ENCODE measurements at places on chromosomes 5 and 9.

- DNase-seq: no peak
Measured at GRCh38 chr9:88503845-88504764, 30.9 kb upstream of the NXNL2 start.

- DNase-seq: no peak
Measured at GRCh38 chr5:170619869-170620268, 116.0 kb downstream of the KCNIP1 start.

GRCh38 chr9:98838155-98838867 is 30.8 kb downstream of the GALNT12 start:
- no peak for DNase-seq

DNA sequence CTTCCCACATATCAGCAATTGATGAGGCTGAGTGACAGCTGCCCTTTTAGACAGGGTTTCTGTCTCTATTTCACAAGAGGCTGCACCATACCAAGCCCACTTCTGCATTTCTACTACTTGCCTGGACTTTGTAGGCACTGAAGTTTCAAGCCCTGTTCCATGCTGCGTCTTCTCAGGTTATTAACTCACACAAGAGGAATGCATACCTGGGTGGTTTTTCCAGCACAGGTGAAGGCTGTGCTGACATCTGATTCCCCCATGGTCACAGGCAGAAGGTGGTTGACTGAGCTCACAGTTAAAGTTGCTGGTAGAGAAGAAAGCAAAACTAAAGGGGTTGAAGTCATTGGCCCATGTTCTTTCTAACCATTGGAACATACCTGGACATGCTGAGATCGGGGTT is 86.6 kb downstream of the MAMDC2 start:
- no peak for DNase-seq

DNA sequence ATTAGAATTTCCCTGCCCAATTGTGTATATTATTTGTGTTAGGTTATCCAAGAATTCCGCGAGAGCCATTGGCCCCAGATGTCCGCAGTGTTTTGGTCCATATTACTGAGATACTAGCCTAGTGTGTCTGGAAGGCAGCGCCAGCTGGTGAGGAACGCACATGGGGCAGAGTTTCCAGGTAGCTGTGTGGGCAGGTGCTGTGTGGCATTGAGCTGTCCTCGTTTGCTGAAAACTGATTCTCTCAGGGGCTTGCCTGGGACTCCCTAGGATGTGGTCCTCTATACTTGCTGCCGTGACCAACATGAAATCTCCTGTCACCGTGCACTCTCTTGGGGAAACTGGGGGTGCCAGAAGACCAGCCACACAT is 288.7 kb downstream of the FANCC start:
- no peak for DNase-seq

- no peak for DNase-seq
Measured at GRCh38 chr5:37206736-37207135, 42.4 kb downstream of the CPLANE1 start.

- no peak for DNase-seq
Measured at GRCh38 chr5:52707616-52708015, 80.1 kb upstream of the ITGA1 start.

DNA sequence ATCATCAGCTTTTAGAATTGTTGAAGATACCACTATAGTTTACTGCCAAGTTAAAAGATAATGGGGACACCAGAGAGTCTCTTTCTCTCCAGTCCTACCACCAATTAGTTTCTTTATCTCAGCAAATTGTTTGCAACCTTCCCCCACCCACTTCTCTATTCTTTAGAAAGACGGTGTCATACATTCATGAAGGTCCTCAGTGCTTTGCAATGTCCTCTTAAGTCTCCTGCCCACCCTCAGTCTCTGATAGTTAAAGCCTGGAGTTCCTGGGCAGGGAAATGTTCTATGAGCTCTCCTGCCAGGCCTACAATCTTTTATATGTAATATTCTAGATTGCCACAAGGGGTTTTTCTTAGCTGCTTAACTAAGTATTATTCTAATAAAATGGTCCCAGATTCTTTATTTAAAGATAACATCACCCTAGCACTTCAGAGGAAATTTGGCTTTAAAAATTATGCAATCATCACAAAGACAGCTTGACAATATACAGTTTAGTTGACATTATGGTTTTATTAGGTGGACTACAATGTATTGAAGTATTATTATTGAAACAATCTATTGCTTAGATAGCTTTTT is 509.2 kb downstream of the CSNK1G3 start:
- no peak for DNase-seq

DNA sequence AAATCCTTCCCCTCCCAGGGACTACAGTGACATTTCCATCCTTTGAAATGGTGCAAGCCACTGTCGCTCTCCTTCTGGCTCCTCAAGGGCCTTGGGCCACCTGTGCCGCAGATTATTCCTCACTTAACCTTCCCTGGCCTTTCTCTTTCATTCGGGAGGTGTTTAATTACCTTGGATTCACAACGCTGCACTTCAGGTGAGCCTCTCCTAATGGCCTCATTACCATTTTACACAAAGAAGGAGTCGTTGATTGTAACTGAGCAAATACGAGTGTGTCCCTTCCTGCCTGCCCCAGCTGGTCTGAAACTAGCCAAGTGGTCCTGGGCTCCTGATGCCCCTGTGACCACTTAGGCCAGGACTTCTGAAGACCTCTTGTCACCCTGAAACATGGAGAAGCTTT is 205.0 kb downstream of the CRB2 start:
- DNase-seq: no peak

GRCh38 chr9:105188746-105189145 is 55.7 kb upstream of the SLC44A1 start:
- no peak for DNase-seq

- no peak for DNase-seq
Measured at GRCh38 chr5:172602783-172603231, 38.3 kb upstream of the NEURL1B start.

GRCh38 chr5:104643320-104643719 is 1080.7 kb upstream of the NUDT12 start:
- no peak for DNase-seq

DNA sequence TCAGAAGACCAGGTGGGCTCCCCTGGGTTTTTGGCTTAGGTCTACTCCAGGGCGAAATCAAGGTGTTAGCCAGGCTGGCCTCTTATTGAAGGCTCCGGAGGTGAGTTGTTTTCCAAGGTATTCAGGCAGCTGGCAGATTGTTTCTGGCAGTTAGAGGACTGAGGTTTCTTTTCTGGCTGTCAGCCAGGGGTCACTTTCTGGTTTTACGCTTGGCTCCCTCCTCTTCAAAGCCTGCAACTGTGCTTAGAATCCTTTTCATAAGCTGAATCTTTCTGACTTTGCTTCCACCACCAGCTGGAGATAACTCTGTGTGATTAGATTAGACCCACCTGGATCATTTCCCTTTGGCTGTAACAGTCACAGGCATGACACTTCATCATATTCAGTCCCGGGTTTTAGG is 24.6 kb downstream of the RFK start:
- no peak for DNase-seq

- no peak for DNase-seq
Measured at GRCh38 chr9:132461971-132462370, 52.0 kb downstream of the CFAP77 start.

DNA sequence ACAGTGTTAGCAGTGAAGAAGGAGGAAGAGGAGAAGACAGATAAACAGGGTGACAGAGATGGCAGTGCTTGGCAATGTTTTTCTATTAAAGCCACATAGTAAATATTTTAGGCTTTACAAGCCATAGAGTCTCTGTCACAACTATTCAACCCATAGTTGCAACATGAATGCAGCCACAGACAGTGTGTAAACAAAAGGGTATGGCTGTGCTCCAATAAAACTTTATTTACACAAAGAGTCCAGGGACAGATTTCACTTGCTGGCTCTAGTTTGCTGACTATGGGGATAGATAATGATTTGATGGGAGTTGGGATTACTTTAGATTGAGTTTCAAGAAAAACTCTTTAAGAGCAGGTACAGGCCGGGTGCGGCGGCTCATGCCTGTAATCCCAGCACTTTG is 224.8 kb upstream of the SEMA6A start:
- DNase-seq: no peak

DNA sequence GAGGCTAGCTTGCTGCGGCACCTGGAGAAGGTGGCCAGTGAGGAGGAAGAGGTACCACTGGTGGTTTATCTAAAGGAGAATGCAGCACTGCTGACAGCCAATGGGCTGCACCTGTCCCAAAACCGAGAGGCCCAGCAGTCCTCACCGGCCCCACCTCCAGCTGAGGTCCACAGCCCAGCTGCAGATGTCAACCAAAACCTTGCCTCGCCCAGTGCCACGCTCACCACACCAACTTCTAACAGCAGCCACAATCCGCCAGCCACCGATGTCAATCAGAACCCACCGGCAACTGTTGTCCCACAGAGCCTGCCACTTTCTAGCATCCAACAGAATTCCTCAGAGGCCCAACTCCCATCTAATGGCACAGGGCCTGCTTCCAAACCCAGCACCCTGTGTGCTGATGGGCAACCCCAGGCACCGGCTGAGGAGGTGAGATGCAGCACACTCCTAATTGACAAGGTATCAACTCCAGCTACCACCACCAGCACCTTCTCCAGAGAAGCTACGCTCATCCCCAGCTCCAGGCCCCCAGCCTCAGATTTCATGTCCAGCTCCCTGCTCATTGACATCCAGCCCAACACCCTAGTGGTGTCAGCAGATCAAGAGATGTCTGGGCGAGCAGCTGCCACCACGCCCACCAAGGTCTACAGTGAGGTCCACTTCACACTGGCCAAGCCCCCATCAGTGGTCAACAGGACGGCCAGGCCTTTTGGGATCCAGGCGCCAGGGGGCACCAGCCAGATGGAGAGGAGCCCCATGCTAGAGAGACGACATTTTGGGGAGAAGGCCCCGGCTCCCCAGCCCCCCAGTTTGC is 8.0 kb downstream of the SYNPO start:
- no peak for DNase-seq

DNA sequence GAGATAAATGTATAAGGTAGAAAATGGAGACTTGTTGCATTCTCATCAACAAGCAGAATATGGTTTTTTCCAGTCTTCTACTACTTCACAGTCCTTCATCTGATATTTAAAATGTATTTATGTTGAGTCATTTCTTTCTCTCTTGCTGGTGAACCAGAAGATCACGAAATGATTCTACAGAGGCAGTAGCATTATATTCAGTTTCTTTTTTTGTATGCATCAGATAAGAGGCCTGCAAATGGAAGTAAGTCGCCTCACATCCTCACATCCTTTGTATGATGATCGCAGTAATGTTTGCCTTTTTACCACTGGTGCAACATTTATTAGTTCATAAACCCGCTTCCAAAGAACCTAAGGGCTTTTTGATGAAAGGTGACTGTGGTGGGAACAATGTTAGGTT is 22.1 kb upstream of the IL13 start:
- DNase-seq: no peak

GRCh38 chr5:168620807-168621206 is 41.6 kb upstream of the PANK3 start:
- DNase-seq: no peak

- no peak for DNase-seq
Measured at GRCh38 chr5:176438959-176439757, 9.0 kb upstream of the FAF2 start.

DNA sequence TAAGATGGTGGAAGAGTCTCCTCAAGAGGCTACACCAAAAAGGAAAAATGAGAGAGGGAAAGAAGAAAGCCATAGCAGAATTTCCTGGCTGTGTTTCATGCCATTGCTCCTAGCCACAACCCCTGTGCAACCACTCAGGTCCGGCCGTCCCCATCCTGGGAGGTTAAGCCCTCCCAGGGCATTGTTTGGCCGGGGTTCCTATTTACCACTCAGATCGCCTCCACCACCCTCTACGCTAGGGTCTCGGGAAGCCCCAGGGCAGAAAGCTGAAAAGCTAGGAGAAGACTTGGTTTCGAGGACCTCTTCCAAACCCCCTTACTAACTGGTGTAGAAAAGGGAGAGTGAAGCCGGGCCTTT is 715 bp downstream of the RC3H2 start:
- DNase-seq: no peak

GRCh38 chr9:25677301-25678146 is 720 bp downstream of the TUSC1 start:
- peak; percentile 15 for DNase-seq

DNA sequence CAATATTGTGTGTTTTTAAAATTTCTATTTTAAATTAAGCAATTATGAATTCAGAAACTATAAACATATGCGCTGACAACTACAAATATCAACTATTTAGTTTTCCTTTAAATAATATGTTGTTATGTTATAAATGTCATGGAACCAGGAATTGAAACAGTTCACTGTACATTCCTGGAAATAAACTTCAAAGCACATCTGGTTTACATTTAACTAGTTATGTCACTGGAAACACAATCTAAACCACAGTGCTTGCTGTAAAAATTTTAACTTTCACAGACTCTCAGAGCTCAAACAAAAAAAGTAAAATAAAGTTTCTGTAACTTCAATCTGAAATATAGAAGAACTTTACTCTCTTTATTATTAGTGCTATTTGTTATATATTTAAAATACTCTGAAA is 179.2 kb downstream of the FBN2 start:
- peak; percentile 26 for DNase-seq

- DNase-seq: no peak
Measured at GRCh38 chr5:119532637-119533036, 80.3 kb downstream of the HSD17B4 start.

DNA sequence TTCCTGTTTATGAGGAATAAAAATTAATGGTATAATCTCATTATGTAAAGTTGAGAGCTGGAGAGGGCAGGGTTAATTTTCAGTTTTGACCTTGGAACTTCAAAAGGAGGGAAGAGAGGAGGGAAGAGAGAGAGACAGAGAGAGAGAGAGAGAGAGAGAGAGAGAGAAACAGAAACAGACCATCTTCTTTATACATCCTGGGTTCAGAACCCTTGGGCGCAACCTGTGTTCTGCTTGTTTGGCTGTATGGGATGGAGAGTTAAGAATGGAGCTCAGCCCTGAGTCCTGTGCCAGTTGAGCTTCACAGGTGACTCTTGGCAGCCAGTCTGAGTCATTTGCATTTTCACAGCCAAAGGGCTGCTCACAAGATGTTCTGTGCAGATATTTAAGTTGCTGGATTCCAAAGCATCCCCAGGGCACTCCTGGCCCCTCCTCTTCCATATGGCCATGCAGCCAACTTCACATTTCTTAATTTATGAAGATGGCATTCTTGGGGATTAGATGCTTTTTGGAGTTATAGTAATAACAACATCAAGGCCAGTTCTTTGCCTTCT is 143.5 kb downstream of the CARTPT start:
- no peak for DNase-seq

GRCh38 chr5:159286420-159287035 is 23.4 kb downstream of the UBLCP1 start:
- no peak for DNase-seq

DNA sequence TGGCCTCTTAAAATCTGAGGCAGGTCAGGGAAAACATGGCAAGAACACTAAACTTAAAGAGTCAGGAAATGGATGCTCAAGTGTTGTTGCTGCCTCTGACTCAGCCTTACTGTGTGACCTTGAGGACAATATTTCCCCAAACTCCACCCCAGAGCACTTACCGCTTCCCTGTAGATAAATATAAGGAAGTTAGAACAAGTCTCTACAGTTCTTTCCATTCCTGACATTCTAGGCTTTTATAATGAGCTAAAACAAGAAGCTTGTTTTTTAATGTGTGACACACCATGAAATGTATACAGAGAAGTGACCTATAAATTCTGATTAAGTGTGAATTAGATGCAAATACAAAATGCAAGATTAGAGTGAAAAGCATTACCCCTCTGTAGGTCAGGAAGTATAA is 129.3 kb downstream of the GRIA1 start:
- no peak for DNase-seq

GRCh38 chr5:173035904-173036707 is 20.0 kb upstream of the CREBRF start:
- DNase-seq: no peak

Measured in BJ (cell line).